ENCODE measurements at places on chromosomes 1 and 21.

DNA sequence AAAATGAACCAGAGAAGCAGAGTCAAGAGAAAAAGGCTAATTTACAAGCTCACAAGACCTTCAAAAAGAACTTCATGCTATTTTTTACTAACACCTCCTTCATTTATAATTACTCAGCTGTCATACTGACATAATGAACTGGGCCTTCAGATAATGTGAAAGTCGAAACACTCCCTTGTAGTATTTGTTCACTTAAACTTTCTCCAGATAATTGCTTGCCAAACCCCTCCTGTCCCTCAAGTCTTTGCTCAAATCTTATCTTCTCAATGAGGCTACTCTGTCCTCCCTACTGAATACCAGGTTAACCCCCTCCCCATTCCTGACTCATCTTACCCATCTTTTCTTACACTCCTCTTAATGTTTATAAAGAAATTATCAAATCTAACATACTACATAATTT, 11.1 kb upstream of the MAP3K21 start:
- DNase-seq = no peak

- no peak for DNase-seq
These were observed 32.9 kb upstream of the TADA1 start for GRCh38 chr1:166908942-166909341.

DNA sequence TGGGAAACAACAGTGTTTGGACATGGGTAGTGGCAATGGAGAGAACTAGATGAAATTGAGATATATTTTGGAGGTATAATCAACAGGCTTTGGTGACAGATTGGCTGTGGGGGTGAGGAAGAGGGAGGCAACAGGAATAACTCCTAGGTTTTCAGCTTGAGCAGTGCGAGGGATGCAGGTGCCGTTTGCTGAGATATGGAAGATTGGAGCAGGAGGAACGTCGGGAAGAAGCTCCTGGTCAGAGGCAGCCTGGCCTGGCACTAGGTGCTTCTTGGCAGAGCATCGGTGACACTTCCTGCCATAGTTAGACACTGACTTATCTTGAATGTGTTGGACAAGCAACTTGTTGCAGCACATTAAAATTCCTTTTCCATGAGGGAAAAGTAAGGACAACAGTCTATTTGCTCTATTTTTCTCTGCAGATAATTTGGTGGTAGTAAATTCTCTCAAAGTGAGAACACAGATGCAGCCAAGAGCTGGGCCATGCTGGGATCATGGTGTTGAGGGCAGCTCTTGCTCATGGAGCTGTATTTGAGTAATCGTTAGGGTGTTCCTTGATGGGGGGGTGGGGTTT, 21.5 kb upstream of the MYSM1 start:
- DNase-seq = no peak

DNA sequence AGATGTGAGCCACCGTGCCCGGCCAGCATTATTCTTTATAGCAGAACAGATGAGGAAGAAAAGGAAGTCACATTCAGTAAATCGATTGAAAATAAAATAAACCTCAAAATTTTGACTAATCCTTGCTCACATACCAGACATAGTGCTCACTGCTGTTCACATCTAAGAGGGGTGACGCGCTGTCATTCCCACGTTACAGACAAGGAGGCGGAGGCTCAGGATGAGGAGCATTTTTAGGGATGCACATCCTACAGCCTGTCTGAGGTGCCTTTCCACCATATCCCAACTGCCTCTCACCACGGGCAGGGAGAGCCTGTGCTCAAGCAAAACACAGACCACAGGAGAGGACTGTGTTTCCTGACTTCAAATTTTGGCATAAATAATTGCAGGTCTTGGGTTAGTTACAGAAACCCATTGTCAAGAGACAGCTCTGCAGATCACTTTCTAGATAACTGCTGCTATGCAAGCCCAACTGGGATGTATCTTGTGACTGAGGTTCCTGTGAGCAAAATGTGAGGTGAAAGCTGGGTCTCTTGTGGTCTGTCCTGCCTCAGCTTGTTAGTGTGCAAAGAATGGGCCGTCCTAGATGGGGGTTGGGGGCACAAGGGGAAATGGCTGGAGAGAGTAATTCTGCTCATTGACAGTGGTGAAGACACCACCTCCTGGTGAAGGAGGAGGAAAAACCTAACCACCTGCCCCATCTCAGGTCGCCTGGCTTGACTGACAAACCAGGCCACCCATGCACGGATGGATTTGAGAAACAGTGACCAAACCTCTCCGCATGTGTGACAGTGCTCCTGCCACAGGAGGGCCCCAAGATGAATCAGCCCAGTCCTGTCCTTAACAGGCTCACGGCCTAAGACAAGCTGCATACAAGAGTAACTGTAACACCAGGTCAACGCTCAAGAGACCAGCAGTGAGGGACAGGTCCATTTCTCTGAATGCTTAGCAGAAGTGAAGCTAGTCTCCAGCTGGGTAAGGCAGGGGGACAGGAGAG, 8.2 kb downstream of the TNN start:
- DNase-seq = no peak

DNA sequence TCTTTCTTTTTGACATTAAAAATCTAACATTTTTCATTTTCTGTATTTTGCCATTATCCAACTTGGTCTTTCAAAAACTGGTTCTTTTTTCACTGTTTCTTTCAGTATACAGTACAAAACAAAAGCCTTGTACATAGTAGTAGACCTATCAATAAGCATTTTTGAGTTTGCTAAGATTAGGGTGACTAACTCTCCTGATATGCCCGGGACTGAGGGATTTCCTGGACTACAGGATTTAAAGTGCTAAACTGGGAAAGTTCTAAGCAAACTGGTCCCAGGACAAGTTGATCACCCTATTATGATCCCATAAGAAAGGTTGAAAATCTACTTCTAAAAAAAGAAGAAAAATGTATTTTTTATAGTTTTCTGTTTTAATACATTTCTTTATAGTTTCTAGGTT, 120.9 kb downstream of the USP25 start:
- no peak for DNase-seq

DNA sequence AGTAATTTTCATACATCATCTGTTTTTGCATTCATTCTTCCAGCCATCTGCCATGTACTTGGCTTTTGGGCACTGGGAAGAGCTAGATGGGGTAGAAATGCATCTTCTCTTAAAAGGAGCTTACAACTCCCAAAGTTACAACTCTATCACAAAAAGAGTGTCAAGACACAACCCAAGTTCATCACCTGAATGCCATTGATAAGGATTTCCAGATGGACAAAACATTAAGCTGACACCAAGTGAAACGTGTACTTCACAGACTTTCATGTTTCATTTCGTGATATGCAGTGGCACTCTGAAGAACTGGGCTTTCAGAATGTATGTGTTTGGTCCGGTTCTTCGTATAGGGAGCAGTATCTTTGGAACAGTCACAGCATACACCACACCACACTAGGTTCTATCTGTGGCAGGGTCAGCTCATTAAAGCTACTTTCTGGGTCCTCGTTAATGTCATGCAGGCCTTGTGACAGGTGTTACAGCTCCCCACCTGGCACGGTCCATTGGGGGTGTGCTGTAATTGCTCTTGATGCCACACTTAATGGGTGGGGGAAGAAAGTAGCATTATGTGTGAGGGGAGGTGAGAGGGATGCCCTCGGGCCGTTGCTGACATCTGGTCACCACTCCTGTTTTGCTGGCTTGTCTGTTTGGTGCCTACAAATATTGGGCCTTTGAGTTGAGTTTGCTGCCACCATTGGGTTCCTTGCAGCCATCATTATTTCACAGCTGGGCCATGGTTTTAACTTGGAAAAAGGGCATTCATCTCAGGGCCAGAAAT, 164.9 kb downstream of the NFIA start:
- no peak for DNase-seq

DNA sequence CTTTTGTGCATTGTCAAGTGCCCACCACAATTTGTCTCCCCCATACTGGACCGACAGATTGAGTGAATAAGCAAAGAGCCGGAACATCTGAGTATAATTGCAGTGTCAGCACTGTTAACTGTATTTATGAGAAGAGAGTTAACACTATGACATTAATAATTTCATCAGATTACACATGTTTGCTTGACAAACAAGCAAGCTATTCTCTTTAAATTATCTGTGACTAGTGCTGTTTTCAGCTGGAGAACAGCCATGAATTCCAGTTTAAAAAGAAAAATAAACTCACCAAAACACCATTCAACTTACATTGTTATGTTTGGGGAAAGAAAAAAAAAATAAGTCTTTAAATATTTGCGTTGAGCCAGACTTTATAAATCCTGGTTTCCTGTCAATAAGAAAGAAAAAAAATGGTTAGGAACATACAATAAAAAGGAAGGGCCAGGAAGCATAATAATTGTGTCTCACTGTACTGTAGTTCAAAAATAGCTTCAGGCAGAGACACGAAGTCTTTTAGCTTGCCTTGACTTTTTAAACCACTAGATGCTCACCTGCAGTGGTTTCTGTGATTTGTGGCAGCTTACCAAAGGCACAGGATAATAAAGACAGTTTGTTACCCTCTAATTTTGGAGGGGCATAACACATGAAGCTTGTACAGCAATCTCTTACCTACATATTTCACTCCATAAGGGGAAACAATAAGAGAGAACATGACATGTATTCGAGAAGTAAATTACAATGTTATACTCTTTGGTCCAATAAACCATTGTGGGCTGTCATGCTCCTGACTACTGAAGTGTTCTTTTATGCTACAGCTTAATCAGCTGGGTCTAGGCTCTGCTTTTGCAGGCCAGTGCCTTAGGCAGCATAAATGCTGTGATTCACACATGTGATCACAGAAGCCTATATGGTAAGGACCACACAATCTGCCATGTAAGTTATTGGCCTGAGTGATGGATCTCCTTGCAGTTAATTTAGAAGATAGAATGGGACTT, 302.0 kb upstream of the ADGRL2 start:
- DNase-seq = no peak

GRCh38 chr1:182359645-182360044, 31.9 kb downstream of the GLUL start:
- DNase-seq = no peak

- DNase-seq = no peak
These were observed 110.3 kb upstream of the TSPAN2 start for GRCh38 chr1:115199416-115200132.

DNA sequence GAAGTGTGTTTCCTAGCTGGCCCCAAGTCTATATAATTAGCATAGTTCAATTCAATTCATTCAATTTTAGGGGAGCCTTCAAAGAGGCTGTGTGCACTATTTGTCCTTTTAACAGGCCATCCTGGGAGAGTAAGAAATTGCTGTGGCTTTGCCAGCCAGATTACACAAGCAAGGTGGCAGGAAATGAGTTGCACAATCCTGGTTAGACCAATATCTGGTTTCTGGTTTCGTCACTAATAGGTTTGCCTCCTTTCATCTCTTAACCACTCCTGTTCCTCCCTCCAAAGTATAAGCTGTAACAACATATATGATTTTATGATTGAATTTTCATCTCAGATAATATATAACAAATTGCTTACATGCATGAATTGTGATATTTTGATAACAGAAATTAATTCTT, 84.1 kb upstream of the NEGR1 start:
- no peak for DNase-seq

- DNase-seq = no peak
These were observed 24.2 kb downstream of the OLFML3 start for GRCh38 chr1:114003431-114003830.

GRCh38 chr1:201020040-201020591, 3.4 kb downstream of the KIF21B start:
- DNase-seq = no peak

DNA sequence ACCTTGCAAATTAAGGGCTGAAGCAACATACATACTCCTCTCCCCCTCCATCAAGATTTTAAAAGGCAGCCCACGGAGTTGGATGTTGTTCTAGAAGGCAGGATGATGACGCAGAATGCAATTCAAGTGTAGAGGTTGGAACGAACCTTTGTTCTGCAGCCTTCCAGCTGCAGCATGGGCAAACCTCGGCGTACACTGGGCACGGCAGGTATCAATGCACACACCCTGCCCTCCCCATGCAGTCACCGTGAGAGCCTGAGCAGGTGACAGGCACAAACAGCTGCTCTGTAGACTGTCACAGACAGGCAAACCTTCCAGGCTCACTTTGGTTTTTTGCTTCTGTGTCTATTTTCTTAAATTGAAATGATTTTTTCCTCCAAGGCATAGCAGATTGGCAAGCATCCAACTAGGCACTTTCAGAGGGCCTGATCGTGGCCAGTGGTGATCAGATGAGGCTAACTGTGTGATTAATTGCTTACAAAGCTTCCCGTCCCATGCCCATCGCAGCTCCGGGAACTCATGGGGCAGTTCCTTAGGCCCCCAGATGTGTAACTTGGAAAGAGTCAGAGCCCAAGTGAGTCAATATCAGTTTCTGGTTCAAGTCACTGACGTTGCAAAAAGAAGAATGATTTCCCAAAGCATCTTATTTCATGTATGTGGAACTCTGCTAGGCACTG, 82.3 kb downstream of the ITPKB start:
- DNase-seq = no peak

DNA sequence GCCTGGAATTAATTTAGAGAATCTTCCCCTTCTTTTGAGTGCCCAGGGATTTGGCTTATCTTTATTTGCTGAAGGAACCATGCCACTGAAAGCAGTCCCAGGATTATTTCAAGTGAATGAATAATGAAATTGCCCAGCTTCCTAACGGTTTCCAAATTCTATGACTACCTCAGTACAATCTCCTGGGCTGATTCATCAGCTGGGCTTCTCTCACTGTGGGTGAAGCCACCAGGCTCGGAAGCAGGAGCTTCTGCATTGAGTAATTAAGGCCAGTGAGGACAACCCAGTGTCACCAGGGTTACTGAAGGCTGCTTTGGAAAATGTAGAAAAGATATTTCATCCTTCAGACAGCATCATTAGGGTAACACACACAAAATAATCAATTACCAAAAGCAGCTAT, 169.8 kb downstream of the DAB1 start:
- DNase-seq = no peak

DNA sequence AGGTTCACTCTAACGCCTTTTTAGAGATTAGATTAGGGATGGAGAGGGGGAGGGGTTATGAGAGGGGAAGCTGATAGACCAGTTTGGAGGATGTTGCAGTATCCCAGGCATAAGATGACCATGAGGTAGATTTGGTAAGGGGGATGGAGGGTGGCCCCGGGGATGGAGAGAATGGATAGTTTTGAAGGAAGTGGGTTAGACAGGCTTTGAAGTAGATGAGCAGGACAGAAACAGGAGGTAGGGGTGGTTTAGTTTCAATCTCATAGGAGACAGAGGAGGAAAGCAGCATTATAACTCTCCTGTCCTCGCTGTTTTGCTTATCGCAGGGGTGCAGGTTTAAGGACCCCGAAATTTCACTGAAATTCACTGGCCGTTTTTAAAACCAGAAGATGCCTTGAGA, 11.8 kb downstream of the UBIAD1 start:
- DNase-seq = no peak

- DNase-seq = no peak
These were observed 262.8 kb upstream of the PRMT6 start for GRCh38 chr1:106793651-106794050.

GRCh38 chr1:36304521-36304920, 1.6 kb upstream of the SH3D21 start:
- no peak for DNase-seq

DNA sequence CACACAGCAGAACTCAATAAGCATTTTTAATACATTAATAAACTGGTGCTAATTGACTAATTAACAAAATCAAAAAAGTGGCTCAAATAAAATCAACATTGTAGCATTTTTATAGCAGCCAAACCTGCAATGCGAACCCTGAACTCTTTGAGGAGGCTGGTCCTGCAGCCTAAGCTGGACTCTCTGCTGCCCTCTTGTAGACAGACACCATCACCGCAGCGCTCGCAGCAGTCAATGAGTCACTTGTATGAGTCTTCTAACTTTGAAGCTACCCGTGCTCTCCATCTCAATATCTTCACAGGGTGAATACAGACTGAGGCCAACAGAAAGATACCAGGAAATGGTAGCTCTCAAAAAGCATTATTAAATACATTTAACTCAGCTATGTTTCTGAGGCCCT, 9.7 kb upstream of the KRTAP7-1 start:
- DNase-seq = no peak

- DNase-seq = no peak
These were observed 5.7 kb upstream of the UBE4B start for GRCh38 chr1:10027027-10027426.
